ENCODE measurements at places on chromosomes 1 and 21.
A peak's percentile ranks its signal among the peaks of the same experiment; 100 is the strongest.

DNA sequence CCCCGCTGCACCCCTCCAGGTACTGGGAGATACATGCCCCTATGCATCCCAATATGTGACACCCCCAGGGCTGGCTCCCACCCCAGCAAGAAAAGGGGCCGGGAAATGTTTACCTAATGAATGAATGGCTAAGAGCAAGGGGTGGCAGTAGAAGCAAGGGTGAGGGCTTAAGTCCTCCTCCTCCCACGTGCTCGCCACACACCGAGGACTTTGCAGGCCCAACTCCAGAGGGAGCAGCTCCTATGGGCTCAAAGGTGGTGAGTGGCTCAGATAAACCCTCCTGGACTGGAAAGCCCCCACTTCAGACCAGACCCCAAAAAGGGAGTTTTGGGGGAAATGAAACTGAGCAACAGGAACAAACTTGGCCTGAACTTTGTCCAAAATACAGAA is 11.4 kb downstream of the SLC45A3 start:
- DNase-seq: no peak

DNA sequence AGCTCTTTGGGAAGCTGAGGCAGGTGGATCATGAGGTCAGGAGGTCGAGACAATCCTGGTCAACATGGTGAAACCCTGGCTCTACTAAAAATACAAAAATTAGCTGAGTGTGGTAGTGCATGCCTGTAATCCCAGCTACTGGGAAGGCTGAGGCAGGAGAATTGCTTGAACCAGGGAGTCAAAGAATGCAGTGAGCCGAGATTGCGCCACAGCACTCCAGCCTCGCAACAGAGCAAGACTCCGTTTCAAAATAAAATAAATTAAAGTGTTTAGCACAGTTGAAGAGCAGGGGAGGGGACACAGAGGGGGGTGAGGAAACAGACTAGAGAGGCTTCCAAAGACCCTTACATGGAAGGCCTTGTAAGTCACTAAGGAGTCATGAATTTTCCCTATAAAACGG is 131.2 kb upstream of the SPATA6 start:
- no peak for DNase-seq

DNA sequence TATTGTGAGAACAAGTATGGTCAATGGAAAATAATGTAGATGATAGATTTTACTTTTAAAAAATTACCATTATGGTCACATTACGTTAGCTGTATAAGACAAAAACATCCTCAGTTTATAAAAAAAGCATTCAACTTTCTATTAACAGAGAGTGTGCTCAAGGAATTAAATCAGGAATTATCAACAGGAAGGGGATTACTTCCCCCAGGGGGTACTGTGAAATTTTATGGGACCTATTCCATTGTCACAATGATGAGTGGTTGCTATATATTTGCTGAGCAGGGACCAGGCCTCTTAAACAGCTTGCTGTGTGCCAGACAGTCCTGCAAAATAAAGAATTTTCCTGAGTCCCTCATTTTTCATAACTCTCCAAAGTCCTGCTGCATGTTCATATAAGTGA is 21.2 kb downstream of the JAM2 start:
- DNase-seq: no peak

GRCh38 chr1:234771642-234772344 is 161.8 kb upstream of the IRF2BP2 start:
- DNase-seq: no peak

DNA sequence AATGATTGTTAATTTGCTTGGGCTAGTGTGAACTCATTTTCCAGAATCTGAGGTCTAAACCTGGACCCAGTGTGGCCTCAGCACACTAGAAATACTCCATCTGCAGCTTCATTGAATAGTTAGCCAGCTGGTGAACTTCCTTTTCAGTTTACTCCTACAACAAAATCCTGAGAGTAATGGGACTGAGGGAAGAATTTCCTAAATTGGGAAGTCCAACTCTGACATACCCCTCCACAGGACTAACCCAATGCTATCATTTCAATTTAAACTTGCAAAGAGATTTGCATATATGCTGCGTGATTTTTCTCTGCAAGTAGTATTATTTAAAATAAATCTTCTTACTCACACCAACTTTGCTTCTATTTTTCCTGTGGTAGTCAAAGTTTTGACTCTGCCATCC is 27.8 kb upstream of the PIGC start:
- no peak for DNase-seq

DNA sequence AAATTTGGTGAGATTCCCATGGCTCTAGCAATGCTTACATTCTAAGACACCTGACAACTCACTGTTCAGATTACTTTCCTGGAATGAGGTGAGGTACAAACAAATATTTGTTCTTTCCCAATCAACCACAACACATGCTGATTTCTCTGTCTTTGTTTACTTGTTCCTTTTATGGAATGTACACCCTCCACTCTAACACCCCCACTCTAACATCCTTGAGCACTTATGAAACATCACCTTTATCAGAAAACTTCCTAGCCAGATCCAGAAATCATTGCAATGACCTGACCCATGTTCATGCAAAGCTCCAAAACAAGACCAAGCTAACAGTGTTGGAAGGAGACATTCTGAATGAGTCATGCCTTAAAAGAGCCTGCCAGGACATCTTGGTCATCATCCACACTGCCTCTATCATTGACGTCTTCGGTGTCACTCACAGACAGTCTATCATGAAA is 35.5 kb downstream of the HSD3B1 start:
- no peak for DNase-seq

- DNase-seq: no peak
These were observed 24.6 kb downstream of the WNT3A start for GRCh38 chr1:228031276-228031995.

GRCh38 chr1:169044296-169044695 is 62.2 kb upstream of the ATP1B1 start:
- DNase-seq: peak; percentile 71

- no peak for DNase-seq
These were observed 95.3 kb upstream of the TTC34 start for GRCh38 chr1:2896824-2897223.

DNA sequence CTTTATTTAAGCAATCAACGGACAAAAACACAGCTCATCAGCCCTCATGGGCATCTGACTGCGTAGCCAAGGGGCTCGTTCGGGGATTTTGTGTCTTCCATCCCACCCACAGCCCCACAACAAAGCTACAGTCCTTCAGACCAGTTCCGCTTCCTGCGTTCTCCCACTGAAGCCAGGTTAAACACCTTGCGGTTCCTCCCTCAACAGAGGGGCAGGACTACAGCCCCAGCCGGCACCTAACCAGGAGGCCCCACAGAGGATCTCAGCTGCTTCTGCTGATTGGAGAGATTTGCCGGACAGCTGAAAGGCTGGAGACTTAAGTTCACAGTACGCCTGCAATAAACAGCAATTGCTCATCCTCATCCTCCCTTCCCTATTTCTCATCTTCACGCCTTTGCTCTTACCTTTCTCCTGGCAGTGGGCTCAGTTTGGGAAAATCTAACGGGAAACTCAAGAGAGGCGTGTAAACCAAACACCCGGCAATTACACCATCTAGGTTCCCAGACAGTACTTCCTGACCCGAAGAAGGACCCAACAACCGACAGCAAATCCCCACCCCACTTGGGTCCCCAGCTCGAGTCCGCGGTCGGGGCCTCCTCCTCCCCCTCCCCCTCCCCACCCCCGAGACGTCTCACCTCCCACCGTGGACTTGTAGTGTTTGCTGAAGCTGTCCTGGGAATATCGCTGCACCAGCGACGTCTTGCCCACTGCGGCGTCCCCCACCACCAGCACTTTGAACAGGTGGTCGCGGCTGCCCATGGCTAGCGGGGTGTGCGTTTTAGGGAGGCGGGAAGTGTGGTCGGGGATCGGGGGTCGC is 876 bp downstream of the RAB29 start:
- peak; percentile 66 for DNase-seq

DNA sequence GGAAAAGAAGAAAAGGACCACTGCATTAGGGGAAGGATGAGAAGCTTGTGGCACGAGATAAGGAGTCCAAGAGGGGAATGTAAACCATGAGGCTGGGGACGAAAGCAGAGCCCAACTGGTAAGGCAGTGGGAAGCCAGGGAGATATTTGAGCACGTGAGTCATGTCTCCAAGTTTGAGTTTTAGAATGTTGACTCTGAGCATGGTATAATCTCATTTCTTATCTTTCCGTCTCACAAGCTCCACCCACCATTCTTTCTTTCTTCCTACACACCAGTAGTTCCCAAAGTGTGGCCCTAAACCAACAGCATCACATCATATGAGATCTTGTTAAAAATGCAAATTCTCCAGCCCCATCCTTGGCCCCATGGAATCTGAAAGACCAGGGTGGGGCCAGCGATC is 145.3 kb downstream of the PLPP3 start:
- DNase-seq: no peak

DNA sequence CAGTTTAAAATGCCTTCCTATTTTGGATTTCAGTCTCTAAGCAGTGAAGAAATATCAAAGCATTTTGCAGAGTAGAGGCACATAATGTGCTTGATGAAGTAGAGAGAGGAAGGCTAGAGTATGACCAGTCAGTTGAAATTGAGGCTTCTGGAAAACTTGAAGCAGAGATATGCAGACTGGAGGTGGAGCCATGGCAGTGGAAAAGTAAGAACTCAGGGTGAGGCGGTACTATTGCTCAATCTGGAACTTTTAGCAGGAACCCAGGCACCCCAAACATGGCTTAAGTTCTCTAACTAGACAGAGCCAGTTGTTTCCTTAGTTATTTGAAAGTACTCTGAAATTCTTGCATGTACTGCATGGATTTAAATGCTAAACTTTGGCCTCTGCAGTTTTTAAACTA is 288.6 kb downstream of the HHAT start:
- DNase-seq: no peak

- no peak for DNase-seq
These were observed 19.4 kb downstream of the VPS13D start for GRCh38 chr1:12249181-12249580.

DNA sequence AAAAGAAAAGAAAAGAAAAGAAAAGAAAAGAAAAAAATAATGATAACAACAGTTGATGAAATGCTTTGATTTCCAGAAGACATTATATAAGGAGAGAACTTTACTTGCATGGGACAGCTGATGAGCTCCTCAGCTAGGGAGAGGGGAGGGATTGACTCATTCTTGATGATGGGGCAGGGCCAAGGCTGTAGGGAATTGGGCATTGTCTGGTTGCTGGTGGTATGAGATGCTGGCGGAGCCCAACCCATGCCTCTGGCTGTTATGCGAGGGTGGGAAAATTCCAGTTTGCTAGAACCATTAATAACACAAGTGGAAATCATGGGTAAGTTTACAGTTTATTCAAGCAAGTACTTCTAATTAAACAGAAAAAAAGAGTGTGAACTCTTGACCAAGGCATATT is 36.0 kb upstream of the KIF26B start:
- no peak for DNase-seq

DNA sequence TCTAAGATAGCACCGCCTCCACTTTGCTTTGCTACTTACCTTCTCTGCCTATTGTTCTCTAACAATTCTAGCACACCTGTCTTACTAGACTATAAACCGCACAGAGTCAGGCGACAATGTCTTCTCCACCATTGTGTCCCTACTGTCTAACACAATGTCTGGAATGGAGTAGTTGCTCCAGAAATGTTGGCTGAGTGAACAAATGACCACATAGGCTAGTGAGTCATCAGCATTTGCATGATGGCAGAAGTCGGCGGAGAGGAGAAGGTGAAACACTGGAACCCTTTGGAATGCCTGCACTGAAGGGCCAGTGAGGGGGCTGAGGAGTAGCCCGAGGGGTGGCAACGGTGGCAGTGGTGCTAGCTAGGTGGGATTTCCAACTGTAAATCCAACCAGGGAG is 14.0 kb upstream of the PABPC4 start:
- DNase-seq: no peak
